ENCODE measurements at places on chromosomes 12 and 14.

GRCh38 chr12:116726694-116727093, 11.2 kb downstream of the SPRING1 start:
- DNase-seq = no peak

GRCh38 chr14:82124511-82124910, 590.9 kb upstream of the SEL1L start:
- DNase-seq = no peak

- no peak for DNase-seq
Measured at GRCh38 chr14:56154321-56154720, 36.1 kb downstream of the PELI2 start.

DNA sequence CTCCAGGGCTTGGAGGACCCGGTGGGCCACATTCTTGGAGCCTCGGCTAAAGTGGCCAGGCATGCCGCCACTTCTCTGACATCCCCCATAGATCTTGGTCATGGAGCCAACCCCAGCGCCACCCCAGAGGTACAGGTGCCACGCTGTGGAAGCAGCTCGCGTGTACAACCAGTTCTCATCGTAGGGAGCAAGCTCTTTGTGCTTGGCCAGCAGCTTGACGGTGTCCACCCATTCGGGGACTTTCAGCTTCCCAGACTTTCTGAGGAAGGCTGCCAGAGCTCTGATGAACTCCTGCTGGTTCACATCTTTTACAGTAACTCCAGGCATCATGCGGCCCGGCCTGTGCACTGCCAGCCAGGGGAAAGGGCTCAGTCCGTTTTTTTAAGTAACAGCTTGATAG, 29.3 kb upstream of the EAPP start:
- DNase-seq = peak; percentile 44

DNA sequence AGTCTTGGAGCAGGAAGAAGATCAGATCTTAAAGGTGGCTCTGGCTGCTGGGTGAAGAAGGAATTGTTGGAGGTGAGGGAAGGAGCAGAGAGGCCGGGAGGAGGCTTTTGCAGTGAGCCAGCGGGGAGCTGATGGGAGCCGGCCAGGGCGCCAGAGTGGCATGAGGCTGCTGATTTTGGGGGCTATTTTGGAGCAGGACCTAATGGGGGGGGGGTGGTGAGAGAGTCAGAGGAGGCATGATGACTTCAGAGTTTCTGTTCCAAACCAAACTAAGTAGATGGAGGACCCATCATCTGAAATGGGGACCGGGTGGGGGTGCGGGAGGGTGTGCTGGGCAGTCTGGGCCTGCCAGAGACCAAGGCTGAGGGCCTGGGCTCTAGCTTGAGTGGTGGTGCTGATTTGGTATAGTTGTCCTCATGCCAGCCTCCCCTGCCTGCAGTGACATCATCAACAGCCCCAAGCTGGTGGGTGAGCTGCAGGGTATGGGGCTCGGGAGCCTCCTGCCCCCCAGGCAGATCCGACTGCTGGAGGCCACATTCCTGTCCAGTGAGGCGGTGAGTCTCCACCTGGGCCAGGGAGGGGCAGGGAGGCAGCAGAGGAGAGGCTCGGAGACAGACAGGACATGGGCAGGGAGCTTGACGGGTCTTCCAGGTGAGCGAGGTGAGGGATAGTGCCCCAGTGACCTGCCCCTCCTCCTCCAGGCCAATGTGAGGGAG, 6.2 kb downstream of the TNFAIP2 start:
- DNase-seq = no peak

DNA sequence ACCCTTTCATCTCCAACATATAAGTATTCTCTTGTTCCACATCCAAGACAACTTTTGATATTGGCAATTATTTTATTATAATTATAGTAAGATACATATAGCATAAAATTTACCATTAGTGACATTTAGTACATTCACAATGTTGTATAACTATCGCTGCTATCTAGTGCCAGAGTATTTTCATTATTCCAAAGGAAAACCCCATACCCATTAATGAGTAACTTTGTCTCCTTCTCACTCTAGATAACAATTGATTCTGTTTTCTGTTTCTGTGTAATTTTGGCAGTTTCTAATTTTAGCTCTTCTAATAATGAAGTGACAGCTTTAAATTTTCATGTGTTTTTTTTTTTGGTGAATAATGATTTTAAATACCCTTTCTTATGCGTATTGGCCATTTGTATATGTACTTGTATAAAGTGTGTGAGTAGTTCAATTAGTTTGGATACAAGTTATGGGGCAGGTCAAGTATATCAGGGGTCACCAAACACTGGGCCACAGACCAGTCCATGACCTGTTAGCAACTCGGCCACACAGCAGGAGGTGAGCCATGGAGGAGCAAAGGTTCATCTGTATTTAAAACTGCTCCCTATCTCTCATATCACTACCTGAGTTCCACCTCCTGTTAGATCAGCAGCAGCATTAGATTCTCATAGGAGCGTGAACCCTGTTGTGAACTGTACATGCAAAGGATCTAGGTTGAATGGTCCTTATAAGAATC, 97.2 kb upstream of the SYT1 start:
- no peak for DNase-seq
